ENCODE measurements at places on chromosomes 12 and 14. TPM values are rescaled to one million over a fixed set of nuclear protein-coding genes. Genes with fewer than 3 reads are reported as not detected.
A peak's percentile ranks its signal among the peaks of the same experiment; 100 is the strongest.

DNA sequence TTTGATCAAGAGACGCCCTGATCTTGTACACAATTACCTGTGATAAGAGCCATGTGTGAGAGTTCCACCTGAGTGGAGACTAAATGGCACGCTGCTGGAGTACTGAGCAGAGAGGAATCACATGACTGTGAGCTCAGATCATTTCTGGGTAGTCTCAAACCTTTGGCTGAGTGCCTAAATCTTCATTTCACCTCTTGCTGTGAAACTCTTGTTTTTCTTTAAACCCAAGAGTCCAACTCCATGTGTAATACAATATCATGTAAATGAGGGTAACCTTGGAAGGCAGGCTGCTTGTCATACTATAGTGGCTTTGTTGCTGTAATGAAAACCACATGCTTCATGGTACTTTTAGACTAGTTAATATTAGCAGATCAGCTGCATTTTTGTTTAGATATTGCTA, 156.9 kb downstream of the CAND1 start:
- DNase-seq: no peak
- H3K4me3 ChIP-seq: no peak overlapping the region
- H3K36me3 ChIP-seq: no peaks in the 10 kb centered on the region
- no peak overlapping the region for H3K27ac ChIP-seq
- no peaks in the 10 kb centered on the region for H3K27me3 ChIP-seq

- H3K27ac ChIP-seq: no peak within 1 kb of the TSS
- peaks cover 66% of the 10 kb centered on the region for H3K27me3 ChIP-seq
Measured at GRCh38 chr12:106138633-106139421, at the start of gene NUAK1. Gene NUAK1 (minus strand): TSS chr12:106138954. CDS start chr12:106138653, 301 bp downstream.

DNA sequence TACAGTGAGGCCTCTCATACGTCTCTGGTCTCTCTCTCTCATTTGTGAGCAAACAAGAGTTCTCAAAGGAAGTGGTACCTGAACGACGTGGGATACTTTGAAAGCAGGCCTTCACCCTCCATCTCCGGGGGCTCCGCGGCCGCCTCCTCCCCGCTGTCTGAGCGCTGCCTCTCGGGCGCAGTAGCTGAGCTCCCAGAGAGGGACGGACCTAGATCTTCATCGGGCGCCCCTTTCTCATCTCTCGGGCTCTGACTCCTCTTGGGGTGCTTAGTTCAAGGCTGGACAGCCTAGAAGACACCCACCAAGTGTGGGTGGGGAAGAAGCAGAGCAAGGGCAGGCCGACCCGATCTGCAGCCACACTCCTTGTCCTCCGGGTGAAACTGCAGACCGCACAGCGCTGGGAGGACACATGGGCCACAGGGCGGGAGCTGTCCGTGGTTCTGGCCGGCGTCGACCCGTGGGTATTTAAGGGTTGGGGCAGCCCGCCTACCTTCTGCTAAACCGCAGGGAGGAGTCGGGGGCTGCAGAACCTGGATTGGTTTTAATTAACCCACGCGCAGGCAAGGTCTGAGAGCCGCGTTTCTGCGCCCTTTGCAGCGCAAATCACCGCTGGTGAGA, 92.7 kb downstream of the PAH start:
- no peaks in the 10 kb centered on the region for H3K36me3 ChIP-seq
- no peak overlapping the region for H3K4me3 ChIP-seq
- peaks cover 28% of the 10 kb centered on the region for H3K27me3 ChIP-seq
- no peak for DNase-seq
- H3K27ac ChIP-seq: no peak overlapping the region
- no peaks in the 10 kb centered on the region for H3K4me1 ChIP-seq

- H3K27ac ChIP-seq: no peak overlapping the region
- peaks cover 24% of the 10 kb centered on the region for H3K27me3 ChIP-seq
- H3K4me1 ChIP-seq: no peaks in the 10 kb centered on the region
- DNase-seq: no peak
- no peak overlapping the region for H3K4me3 ChIP-seq
Measured at GRCh38 chr12:65685514-65685913, 138.8 kb upstream of the HMGA2 start.

- H3K36me3 ChIP-seq: no peaks in the 10 kb centered on the region
- H3K27me3 ChIP-seq: peaks cover 12% of the 10 kb centered on the region
- H3K27ac ChIP-seq: no peak within 1 kb of the TSS
- DNase-seq: peak; percentile 28
- H3K4me1 ChIP-seq: peaks cover 4% of the 10 kb centered on the region
Measured at GRCh38 chr12:85036234-85036707, at the start of the genes LRRIQ1 and TSPAN19. Gene LRRIQ1 (plus strand): TSS chr12:85036351. CDS start chr12:85038177, 1,826 bp downstream. Gene TSPAN19 (minus strand): TSS chr12:85036277. CDS start chr12:85029946, 6,331 bp downstream.

- no peak for DNase-seq
- H3K36me3 ChIP-seq: no peaks in the 10 kb centered on the region
- H3K27ac ChIP-seq: no peak overlapping the region
Measured at GRCh38 chr12:45205165-45205825, 10.6 kb upstream of the ANO6 start.

DNA sequence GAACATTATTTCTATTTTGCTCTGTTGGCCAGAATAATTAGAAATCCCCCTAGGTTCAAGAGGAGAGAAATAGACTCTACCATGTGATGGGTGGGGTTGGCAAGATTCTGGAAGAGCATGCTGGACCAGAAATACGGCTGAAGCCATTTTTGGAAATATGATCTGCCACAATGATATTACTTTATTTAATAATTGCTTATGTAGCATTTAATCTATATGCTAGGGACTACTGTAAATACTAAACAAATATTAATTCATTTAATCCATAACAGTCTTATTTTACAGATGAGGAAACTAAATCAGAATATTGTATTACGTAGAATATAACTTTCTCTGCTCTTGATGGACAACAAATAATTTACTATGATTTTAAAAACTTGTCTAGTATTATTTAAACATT, 193.7 kb downstream of the RAD51B start:
- no peaks in the 10 kb centered on the region for H3K4me1 ChIP-seq
- H3K27me3 ChIP-seq: no peaks in the 10 kb centered on the region
- peaks cover 7% of the 10 kb centered on the region for H3K36me3 ChIP-seq
- H3K27ac ChIP-seq: no peak overlapping the region

GRCh38 chr14:51079085-51079484, 15.8 kb downstream of the TRIM9 start:
- no peak overlapping the region for H3K4me3 ChIP-seq
- peaks cover 3% of the 10 kb centered on the region for H3K4me1 ChIP-seq
- no peak for DNase-seq
- no peaks in the 10 kb centered on the region for H3K36me3 ChIP-seq
- H3K27ac ChIP-seq: no peak overlapping the region

GRCh38 chr12:19125325-19125724, 4.2 kb upstream of the PLEKHA5 start:
- peaks cover 4% of the 10 kb centered on the region for H3K4me1 ChIP-seq
- no peak for DNase-seq
- H3K36me3 ChIP-seq: peaks cover 3% of the 10 kb centered on the region
- H3K4me3 ChIP-seq: no peak overlapping the region

GRCh38 chr12:64461634-64462414, 9.9 kb downstream of the TBK1 start:
- DNase-seq: no peak
- peaks cover 17% of the 10 kb centered on the region for H3K4me1 ChIP-seq
- no peak overlapping the region for H3K27ac ChIP-seq
- no peak overlapping the region for H3K4me3 ChIP-seq
- H3K27me3 ChIP-seq: no peaks in the 10 kb centered on the region

GRCh38 chr12:106273491-106273890, 25.7 kb upstream of the CKAP4 start:
- no peaks in the 10 kb centered on the region for H3K36me3 ChIP-seq
- no peak overlapping the region for H3K4me3 ChIP-seq
- no peak for DNase-seq
- peaks cover 3% of the 10 kb centered on the region for H3K4me1 ChIP-seq
- no peak overlapping the region for H3K27ac ChIP-seq

- no peaks in the 10 kb centered on the region for H3K4me1 ChIP-seq
- H3K27me3 ChIP-seq: no peaks in the 10 kb centered on the region
- no peaks in the 10 kb centered on the region for H3K36me3 ChIP-seq
- DNase-seq: no peak
- H3K4me3 ChIP-seq: no peak overlapping the region
- no peak overlapping the region for H3K27ac ChIP-seq
Measured at GRCh38 chr12:95949477-95950206, 6.5 kb downstream of the AMDHD1 start.

DNA sequence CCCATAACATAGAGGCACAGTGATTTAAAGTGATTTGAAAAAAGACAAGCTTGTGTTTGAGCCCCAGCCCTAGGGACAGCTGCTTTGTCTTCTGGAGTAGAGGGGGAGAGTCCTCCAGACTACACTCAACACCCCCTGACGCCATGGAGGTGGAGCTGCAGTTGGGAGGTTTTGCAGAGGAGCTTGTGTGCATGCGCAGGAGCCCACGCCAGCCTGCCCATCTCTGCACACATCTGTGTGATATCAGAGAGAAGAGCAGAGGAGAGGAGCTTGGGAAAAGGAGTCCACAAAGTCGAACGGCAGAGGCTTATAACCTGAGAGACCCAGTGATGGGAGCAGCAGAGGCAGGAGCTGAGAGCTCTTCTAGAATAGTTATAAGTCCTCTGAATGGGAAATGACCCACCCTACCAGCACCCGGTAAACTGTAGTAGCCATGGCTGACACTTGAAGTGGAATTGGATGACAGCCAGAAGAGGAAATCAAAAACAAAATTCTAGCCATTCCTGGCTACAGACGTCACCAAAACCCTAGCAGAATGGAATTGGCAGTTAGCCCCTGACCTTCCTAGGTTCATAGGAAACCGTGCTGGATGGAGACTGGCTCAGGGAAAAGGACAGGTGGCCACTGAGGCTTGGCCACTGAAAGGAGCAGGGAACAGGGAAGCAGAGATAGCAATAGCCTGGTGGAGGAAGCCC, 185.1 kb upstream of the VASH1 start:
- DNase-seq: no peak
- no peak overlapping the region for H3K4me3 ChIP-seq
- no peak overlapping the region for H3K27ac ChIP-seq
- H3K4me1 ChIP-seq: no peaks in the 10 kb centered on the region
- no peaks in the 10 kb centered on the region for H3K36me3 ChIP-seq

DNA sequence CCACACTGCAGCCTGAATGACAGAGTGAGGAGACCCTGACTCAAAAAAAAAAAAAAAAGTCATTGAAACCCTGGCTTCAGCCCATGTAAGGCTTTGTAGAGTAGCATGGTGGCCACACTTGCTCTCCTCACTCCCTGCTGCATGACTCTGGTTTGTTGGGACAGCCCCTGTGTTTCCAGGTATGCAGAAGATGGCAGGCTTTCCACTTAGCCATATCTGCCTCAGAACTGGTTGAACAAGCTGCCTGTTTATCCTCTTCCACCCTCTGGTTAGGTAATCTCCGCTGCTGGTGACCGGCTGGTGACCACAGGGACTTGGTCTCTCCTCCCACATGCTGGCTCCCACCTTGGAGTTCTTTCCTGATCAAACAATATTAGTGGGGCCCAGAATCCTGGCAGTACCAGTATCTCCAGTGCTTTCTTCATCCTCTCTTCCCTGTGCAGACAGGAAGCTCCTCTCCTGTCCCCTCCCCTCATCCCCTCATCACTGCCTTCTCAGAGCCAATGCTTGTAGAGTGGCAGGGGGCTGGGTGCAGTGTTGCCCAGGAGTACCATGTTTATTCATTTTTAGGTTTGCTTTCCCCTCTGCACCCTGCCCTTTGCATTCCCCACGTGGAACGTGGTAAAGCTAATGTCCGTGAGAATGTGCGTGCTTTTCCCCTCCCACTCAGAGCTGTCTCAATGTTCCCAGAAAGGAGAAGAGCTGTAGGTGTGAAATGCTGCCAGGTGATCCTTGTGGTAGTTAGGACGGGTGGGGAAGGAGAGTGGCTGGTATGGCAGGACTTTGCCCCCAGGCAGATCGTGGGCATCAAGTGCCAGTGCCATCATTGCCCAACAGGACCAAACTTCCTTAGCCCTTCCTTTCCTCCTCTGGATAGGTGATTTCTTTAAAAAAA, 11.3 kb downstream of the ABHD12B start:
- no peak for DNase-seq
- peaks cover 52% of the 10 kb centered on the region for H3K27me3 ChIP-seq
- H3K4me1 ChIP-seq: no peaks in the 10 kb centered on the region
- no peak overlapping the region for H3K27ac ChIP-seq
- no peak overlapping the region for H3K4me3 ChIP-seq

DNA sequence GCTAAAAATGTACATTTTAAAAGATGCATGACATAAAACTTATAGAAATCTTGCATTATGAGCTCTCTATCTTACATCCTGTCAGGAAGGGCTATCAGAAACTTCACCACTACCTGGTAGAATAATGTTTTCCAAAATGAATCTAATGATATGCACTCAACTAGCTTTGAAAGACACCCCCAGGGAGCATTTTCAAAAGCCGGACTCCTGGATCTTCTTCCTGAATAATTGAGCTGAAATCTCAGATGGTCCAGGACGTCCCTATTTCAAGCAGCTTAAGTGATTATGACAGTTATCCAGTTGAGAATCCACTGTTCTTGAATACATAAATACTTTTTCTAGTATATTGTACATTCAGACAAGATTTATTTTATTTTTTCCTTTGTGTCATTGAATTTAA, 200.6 kb upstream of the MGAT4C start:
- H3K4me1 ChIP-seq: no peaks in the 10 kb centered on the region
- no peak overlapping the region for H3K27ac ChIP-seq
- no peaks in the 10 kb centered on the region for H3K36me3 ChIP-seq
- DNase-seq: no peak

DNA sequence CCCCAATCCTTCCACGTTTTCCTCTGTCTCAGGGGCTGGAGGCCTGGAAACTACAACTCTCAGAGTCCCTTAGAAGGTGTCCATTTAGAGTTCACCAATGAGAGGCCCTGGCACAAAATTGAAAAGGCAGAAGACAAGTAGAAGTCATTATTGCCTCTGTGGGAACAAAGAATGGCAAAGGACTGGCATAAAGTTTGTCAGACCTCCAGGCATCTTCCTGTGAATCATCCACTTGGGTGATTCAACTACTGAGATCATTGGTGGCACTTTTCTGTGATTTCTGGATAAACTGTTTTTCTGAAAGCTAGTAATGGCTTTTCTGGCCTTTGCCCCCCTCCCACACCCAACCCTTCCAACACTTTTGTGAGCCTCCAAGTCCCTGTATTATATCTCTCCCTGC, 42.6 kb upstream of the C12orf42 start:
- H3K27me3 ChIP-seq: peaks cover 5% of the 10 kb centered on the region
- no peaks in the 10 kb centered on the region for H3K36me3 ChIP-seq
- no peak overlapping the region for H3K4me3 ChIP-seq
- H3K27ac ChIP-seq: no peak overlapping the region
- no peak for DNase-seq

- H3K4me3 ChIP-seq: peak overlapping the region; percentile 73
- H3K27ac ChIP-seq: no peak overlapping the region
- H3K36me3 ChIP-seq: no peaks in the 10 kb centered on the region
- peaks cover 74% of the 10 kb centered on the region for H3K27me3 ChIP-seq
- H3K4me1 ChIP-seq: peaks cover 9% of the 10 kb centered on the region
- DNase-seq: no peak
Measured at GRCh38 chr14:35532783-35533356, 1.1 kb upstream of the INSM2 start.

Gene ERBB3
- 0.82 TPM for total RNA-seq

Gene RPS6KA5
- 13.1 TPM for total RNA-seq

Gene RASSF8
- total RNA-seq: 0.18 TPM

Gene GPD1
- total RNA-seq: 0.39 TPM

Gene JAG2
- total RNA-seq: 2.5 TPM

Gene ATP23
- total RNA-seq: 13.2 TPM

All from activated naive CD8-positive, alpha-beta T cell treated with anti-CD3 and anti-CD28 coated beads for 36 hours (primary cell).